ENCODE measurements at places on chromosomes 2 and 18.

- DNase-seq: no peak
Observed at GRCh38 chr2:26991717-26992116, 21.3 kb downstream of the MAPRE3 start.

DNA sequence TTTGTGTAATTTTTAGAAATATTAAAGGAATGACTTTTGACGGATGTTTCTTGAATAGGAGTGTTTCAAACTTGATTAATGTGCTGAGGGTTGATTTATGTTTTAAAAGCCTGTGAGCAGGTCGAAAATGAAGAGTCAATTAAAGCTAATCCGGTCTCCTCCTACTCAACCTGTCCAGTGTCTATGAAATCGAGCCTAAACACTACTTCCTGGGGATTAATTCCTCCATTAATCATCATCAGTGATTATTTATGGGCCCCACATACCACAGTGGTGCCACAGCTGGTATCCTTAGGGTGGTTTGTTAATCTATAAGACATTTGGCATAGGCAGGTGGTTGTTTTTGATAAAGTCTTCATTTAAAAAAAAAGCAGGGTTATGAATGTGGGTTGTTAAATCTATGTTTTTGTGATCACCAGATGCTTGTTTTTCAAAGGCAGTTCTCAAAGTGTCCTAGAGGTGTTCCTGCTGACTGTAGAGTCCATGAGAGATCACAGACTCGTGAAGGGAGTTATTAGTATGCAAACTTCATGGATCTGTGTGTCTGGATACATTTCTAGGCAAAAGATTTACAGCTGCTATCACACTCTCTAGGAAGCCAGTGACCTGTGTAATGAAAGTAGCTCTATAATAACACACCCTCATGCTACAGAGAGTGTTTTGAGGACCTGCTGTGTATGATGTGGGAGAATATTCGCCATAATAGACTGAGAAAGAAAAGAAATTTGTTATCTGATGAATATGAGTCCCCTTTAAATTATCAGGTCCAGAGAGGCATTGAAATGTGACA, 308.6 kb downstream of the AKAIN1 start:
- DNase-seq: no peak

DNA sequence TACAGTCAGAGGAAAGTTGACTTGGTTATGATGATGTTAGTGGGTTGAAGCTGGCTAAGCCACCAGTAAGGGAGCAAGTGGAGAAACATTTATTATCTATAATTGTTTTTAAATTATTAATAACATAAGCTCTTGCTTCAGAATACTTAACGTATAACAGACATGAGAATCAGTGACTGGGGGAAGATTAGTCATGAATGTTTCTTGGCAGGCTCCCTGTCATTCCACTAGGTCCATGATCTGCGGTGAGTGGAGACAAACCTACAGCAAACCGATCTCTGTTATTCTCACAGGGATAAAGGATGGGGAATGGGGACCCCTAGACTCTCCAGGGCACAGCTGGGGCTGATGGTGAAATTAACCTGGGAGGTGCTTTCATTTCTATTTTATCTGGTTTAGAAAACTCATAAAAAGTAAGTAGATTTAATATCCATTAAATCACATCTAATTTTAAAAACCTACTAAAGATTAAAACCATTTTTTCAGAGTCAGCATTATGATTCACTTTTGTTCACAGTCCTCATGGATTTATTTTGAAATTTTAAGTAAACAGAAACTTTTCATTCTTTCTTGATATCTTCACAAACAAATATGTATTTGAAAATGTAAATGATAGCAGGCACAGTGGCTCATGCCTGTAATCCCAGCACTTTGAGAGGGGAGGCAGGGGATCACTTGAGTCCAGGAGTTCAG, 420.3 kb downstream of the PTPRM start:
- no peak for DNase-seq

GRCh38 chr2:14540015-14540414, 92.5 kb upstream of the LRATD1 start:
- no peak for DNase-seq

- no peak for DNase-seq
Observed at GRCh38 chr18:41974796-41975201, 19.8 kb downstream of the PIK3C3 start.

- no peak for DNase-seq
Observed at GRCh38 chr18:67232406-67232805, 284.1 kb downstream of the DSEL start.

DNA sequence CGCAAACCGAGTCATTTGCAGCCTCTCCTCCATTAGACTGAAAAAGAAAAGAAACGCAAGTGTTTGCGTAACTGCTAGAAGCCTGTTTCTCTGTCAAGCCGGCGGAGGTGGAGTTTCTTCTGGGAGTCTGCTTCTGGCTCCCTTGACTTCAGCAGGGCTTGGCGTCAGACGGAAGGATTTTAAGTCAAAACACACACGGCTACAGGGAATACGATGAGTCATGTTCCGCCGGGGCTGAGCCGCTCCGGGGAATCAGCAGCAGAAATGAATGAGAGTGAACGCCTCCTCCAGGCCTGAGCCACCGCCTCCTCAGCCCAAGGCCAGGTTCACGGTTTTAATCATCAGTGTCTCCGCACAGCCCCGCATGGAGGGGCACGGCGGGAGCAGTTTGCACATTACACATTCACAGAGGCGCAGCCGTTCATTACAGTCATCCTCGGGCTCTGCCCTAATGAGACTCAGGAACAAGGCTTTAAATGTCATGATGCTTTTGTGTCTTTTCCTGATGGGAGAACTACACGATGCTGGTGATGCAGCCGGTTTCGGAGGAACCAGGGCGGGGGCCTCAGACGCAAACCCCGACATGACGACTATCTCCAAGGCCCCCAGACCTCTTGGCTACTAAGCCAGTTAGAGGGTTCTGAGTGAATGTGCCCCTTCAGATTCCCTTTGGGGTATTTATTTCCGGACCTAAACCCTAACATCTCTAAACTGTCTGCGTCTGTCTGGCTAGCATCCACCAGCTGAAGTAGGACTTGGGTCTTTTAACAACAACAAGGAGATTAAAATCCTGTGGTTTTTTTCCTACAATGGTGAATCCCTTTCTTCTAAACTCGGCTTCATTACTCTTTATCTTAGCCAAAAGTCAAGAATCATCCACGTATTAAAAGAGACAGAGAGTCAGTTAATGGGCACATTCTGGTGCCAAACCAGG, 11.1 kb upstream of the SCG2 start:
- no peak for DNase-seq

- DNase-seq: no peak
Observed at GRCh38 chr2:234998404-234999211, 46.8 kb downstream of the SH3BP4 start.

GRCh38 chr18:73646196-73646595, 501.4 kb downstream of the FBXO15 start:
- DNase-seq: no peak

GRCh38 chr2:65357959-65358294, 74.5 kb downstream of the SPRED2 start:
- no peak for DNase-seq

GRCh38 chr2:120431386-120432292, 85.7 kb downstream of the INHBB start:
- DNase-seq: no peak

GRCh38 chr2:236366049-236366387, 101.8 kb upstream of the ASB18 start:
- no peak for DNase-seq

DNA sequence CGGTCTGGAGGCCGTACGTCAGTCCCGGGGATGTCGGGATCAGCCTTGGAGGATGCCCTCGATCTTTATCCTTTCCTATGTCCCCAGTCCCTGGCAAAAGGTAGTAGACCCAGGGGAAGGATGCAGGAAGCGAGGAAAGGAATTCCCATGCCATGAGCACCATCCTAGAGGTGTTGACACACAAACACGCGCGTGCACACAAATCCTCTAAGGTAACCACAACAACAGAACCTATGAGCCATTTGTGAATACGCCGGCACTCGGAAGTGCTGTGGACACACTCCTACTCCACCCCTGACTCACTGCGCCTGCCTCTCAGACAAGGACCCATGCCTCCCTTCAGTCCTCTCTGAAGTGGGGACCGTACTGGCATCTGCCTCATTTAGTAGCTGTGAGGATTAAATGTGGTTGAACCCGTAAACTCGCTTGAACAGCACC, 11.3 kb upstream of the MLPH start:
- DNase-seq: no peak

DNA sequence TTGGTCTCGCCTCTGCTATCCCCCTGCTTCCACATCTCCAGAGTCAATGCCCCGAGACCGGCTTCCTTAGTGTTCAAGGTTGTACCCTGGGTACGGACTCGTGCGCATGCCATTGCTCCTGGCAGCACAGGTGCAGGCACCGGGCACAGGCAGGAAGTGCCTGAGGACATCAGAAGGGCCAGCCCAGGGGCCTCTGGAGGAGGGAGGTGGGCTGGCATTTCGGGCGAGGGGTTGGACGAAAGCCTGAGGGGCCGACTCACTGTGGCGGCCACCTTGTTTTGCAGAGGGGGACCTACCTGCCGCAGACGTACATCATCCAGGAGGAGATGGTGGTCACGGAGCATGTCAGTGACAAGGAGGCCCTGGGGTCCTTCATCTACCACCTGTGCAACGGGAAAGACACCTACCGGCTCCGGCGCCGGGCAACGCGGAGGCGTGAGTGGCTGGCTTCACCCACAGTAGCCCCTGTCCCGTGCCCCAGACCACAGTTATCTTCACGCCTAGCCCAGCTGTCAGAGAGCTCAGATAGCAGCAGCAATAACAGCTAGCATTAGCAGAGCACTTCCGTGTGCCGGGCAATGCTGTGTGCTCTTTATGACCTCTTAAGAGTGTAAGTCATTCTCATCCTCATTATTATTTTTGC, 12.5 kb downstream of the ITM2C start:
- no peak for DNase-seq

GRCh38 chr2:173216051-173216450, 138.6 kb upstream of the CDCA7 start:
- DNase-seq: no peak

DNA sequence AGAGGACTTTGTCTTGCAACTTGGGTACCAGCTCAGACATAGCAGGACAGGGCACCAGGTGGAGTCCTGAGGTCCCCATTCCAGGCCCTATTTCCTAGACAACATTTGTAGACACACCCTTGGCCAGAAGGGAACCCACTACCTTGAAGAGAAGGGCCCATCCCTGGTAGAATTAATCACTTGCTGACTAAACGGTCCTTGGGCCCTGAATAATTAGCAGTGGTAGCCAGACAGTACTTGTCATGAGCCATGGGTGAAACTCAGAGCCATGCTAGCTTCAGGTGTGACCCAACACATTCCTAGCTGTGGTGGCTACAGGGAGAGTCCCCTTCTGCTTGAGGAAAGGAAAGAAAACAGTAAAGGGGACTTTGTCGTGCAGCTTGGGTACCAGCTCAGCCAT, 28.5 kb upstream of the ACTR2 start:
- DNase-seq: no peak

DNA sequence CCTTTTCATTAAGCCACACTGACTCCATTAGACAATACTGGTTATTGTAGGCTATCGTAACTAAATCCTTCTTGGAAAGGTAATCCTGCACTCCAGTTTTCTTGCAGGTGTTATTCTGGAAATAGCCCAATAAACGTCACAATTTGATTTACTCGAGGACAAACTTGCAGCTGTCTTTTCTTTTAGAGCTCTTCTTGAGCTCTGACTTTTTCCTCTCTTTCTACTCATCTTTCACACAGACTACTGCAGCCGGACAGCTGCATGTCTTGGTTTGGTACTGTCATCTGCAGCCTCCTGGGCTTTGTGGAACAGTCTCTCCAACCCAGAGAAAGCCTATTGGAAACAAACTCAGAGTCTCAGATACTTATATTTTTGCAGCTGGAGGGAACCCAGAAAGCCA, 23.0 kb upstream of the MSGN1 start:
- no peak for DNase-seq

GRCh38 chr2:100676346-100676745, 113.6 kb downstream of the PDCL3 start:
- no peak for DNase-seq

DNA sequence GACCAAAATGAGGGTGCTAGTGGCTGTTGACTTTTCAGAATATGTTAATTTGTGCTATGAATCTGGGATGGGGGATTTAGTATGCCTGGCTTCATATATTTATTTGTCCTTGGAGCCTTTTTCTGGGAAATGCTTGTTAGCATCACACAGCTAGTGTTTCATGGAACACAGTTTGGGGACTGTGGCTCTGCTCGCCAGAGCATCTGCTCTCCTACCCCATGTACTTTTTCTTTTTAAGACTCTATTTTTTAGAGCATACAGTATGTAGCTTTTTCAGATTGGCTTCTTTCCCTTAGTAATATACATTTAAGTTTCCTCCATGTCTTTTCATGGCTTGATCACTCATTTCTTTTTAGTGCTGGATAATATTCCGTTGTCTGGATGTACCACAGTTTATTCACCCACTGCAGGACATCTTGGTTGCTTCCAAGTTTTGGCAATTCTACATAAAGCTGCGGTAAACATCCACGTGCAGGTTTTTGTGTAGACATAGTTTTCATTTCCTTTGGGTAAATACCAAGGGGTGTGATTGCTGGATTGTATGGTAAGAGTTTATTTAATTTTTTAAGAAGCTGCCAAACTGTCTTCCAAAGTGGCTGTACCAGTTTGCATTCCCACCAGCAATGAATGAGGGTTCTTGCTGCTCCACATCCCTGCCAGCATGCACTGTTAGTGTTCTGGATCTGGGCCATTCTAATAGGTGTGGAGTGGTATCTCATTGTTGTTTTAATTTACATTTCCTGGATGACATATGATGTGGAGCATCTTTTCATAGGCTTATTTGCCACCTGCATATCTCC, 44.1 kb downstream of the EFR3B start:
- no peak for DNase-seq

DNA sequence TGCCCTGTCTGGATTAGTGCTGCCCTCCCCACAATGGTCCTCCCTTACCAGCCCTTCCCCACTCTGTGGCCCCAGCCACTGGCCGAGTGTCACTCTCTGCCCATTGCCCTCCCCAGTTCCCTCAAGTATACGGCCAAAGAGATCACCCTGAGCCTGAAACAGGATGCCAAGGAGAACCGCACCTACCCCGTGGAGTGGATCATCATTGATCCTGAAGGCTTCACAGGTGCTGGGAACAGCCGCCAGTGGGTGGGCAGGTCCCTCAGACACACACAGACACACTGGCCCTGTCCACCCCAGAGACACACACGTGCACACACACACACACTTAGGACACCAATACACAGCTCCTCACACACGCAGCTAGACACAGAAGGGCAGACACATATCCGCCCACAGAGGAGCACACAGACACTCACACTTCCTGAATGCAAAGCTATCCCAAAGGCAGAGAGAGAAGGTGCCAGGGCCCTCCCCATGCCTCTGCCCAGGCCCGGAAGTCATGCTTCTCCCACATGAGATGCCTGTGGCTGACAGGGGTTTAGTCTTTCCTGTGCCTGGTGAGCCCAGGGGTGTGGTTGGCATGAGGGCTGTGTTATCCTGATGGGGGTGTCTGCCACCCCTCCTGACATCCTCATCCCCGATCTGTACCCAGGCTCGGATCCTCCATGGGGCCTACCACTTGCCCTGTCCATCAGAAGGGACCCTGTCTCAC, 2.9 kb downstream of the CHRND start:
- DNase-seq: no peak

GRCh38 chr18:42614619-42615293, 500.7 kb downstream of the RIT2 start:
- DNase-seq: no peak

- no peak for DNase-seq
Observed at GRCh38 chr2:169072163-169072925, 3.0 kb downstream of the DHRS9 start.

GRCh38 chr2:68590702-68591101, 52.7 kb upstream of the PROKR1 start:
- DNase-seq: no peak

Measured in GM12892 (cell line).